B cell (primary cell): ENCODE measurements at places on chromosomes 5 and 9. TPM values are rescaled to one million over a fixed set of nuclear protein-coding genes. Genes with fewer than 3 reads are reported as not detected.

PCDHB4 gene
- not detected in 2 replicates for total RNA-seq

DNA sequence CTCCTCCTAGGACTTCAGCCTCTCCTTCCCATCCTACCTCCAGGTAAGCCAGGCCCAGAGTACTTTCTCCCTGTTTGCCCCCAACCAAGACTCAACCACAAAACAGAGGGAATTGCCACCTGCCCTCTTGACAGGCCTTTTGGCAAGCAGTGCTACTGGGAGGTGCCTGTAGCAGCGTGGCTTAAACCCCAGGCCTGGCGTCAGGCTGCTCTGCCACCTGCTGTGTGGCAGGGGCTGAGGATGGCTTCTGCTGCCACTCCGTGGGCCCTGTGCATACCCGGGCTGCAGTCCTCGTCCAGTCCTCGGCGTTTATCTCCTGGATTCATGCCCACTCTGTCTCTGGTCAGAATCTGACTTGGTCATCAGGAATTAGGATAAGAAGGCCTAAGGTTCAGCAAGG lies 163.1 kb downstream of the PAX5 start:
- DNase-seq, result no peak

DNA sequence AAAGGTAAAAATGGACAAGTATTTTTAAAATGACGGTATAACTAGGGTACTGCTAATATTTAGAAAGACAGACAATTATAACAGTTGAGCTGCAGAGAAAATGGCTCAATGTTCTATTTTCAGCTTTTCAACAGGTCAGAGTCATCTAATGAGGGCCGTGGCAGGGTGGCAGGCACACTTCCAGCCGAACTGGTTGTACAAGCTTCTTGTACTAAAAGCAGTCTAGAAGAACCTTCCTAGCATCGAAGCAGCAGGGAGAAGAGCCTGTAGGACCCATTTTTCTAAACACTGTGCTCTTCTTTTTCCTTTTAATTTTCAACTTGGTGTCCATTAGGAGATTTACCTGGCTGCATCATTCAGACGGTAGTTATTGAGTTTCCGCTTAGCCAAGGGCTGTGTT lies 85.6 kb downstream of the SLC28A3 start:
- no peak for DNase-seq

DNA sequence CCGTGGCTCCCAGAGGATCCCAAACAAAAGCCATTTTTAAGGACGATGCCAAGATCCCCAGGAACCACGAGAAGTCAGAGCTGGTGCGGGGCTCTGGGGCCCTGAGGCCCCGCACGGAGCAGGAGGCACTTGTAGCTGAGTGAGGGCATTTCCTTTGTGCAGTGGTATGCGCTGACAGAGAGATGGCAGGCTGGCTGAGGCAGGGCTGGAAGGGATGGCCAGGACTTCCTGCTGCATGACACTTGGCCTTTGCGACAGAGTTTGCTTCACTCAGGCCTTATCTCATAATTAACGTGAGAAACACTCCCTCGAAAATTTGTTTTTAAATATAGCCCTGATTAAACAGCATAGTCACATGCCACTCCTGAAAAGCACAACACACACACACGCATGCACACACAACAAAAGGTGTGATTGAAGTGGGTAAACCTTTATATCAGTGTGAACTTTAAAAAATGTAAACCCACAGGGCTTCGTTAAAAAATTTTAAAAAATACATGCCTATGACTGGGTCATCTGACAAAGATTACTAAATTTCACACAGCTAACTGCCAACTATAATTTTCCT lies 536.6 kb downstream of the PDE4D start:
- DNase-seq, result no peak

KIF4B gene
- not detected in 2 replicates for total RNA-seq
